Panc1 (cell line): ENCODE measurements at places on chromosomes 1 and 21.

GRCh38 chr1:22704440-22705067, 6.1 kb upstream of the EPHB2 start:
- DNase-seq, result peak; percentile 61

- DNase-seq, result no peak
Observed at GRCh38 chr1:218886101-218886871, 287.4 kb upstream of the LYPLAL1 start.

- DNase-seq, result no peak
Observed at GRCh38 chr1:151606857-151607256, 5.0 kb upstream of the SNX27 start.

DNA sequence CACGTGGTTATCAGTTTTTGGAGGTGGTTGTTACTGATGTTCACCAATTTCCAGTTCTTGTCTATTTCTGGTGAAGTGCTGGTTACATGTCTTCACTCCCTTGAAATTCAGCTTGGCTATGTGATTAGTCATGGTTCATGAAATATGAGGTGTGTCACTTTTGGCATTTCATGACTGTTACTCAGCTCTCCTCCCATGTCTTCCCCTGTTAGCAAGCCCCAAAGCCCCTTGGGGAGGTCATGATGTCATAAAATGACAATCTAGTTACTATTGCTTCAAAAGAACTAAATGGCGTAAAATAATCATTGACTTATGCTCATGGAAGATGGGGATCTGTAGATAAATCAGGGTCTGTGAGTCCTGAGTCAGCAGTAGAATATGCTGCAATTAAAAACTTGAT, 425.1 kb downstream of the SETD4 start:
- DNase-seq, result no peak

DNA sequence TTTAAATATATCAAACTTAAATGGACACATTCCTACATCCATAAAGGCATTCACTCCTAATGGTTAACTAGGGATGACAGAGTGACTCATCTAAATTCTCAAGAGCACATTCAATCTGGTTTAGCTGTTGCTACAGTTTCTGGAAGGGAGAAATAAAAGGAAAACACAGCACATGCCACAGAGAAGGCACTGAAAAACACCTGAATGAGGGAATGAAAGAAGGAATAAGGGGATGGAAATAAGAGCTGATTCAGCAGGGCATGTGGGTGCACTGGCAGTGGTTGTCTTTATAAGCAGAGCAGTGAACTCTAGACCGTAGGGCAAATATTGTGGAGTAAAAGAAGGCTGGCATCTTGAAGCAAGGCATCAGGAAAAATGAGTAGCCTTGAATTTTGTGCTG, 79.3 kb downstream of the LHX4 start:
- no peak for DNase-seq

GRCh38 chr1:39890273-39890672, 7.0 kb upstream of the TRIT1 start:
- DNase-seq, result no peak

DNA sequence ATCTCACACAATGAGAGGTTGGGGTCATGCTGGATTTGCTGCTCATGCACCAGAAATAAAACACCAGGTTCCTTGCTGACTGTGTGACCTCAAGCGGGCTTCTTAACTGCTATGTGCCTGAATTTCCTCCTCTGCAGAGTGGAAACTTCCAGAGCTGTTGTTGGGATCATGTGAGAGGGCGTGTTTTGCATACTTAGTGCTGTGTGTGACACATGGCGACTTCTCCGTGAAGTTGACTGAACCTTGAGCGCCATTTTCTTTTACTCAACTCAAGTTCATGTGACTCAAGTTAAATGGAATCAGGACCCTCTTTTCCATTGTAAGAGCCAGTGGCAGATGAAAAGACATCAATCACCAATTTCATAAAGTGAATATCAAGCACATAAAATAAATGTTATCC, 224.0 kb downstream of the KIF26B start:
- no peak for DNase-seq

GRCh38 chr21:40636026-40636425, 210.9 kb downstream of the DSCAM start:
- DNase-seq, result no peak
